ENCODE measurements at places on chromosomes 5 and 9. TPM values are rescaled to one million over a fixed set of nuclear protein-coding genes. Genes with fewer than 3 reads are reported as not detected.

- no peak for DNase-seq
These were observed 45.1 kb downstream of the TTC1 start for GRCh38 chr5:160054047-160054446.

- DNase-seq: no peak
These were observed 222.6 kb downstream of the NPR3 start for GRCh38 chr5:32933692-32934091.

DNA sequence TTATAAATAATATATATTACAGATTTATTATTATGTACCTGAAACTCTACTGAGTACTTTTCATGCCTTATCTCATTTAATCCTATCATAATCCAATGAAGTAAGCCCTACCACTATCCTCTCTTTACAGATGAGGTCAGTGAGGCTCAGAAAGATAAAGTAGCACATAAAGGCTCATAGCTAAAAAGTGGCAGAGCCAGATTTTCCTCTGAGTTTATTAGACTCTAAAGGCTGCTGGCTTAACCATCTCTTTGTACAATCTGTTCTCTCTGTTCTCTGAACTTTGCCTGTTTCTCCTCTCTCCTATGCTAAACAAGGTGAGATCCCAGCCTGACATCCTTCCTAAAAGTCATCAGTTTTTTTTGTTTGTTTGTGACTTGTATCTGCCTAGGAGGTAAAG, 311.2 kb downstream of the KCTD16 start:
- DNase-seq: no peak

NPR3 gene
- total RNA-seq: 1.4 TPM

C9 gene
- not detected for total RNA-seq

CDX1 gene
- not detected for total RNA-seq

ZNF483 gene
- 19.1 TPM for total RNA-seq

IL5 gene
- not detected for total RNA-seq
